Activated naive CD8-positive, alpha-beta T cell treated with anti-CD3 and anti-CD28 coated beads, Interleukin-2, amount 10 ng/mL, durations not matched to agents 7 days and 5 days (primary cell): ENCODE measurements at places on chromosomes 16 and 17. TPM values are rescaled to one million over a fixed set of nuclear protein-coding genes. Genes with fewer than 3 reads are reported as not detected.

- peaks cover 9% of the 10 kb centered on the region for H3K36me3 ChIP-seq
- H3K4me3 ChIP-seq, result no peak overlapping the region
- H3K27me3 ChIP-seq, result no peaks in the 10 kb centered on the region
- no peak for DNase-seq
Measured at GRCh38 chr17:31171701-31172100, 76.9 kb downstream of the NF1 start.

The CCDC200 gene
- total RNA-seq, result not detected

DNA sequence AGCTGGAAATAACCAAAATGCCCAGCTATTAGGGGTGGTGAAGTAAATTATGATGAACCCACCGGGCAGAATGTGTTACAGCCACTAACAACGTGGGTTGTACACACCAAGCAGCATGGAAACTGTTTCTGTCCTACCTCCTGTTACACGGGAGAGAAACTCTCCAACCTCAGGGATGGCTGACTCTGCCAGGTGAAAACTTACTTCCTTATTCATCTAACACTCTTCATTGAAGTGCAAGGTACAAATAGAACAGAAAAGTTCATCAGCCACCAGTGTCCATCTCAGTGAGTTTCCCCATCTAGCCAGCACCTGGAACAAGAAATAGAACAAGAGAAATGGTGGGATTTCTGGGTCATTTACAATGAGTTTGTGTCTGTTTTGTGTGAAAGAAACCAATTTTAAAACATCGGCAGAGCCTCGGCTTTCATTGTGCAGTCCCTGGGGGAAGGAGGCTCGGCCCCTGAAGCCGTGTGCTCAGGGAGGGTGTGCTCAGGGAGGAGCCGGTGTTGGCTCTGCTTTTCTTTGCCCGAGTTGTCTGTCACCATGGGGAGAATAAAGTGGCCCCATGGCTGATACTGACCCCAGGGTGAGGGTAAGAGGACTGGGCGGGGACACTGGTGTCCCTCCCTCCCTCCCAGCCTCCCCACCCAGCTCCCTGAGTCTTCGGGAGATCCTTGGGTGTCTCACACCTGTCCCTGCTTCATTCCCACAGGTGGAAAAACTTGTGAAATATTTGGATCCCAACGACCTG is 39.8 kb downstream of the RAB11FIP4 start:
- H3K27ac ChIP-seq, result no peak overlapping the region
- no peak overlapping the region for H3K4me3 ChIP-seq
- H3K27me3 ChIP-seq, result peaks cover 33% of the 10 kb centered on the region
- peaks cover 12% of the 10 kb centered on the region for H3K4me1 ChIP-seq
- H3K36me3 ChIP-seq, result no peaks in the 10 kb centered on the region
- DNase-seq, result no peak

DNA sequence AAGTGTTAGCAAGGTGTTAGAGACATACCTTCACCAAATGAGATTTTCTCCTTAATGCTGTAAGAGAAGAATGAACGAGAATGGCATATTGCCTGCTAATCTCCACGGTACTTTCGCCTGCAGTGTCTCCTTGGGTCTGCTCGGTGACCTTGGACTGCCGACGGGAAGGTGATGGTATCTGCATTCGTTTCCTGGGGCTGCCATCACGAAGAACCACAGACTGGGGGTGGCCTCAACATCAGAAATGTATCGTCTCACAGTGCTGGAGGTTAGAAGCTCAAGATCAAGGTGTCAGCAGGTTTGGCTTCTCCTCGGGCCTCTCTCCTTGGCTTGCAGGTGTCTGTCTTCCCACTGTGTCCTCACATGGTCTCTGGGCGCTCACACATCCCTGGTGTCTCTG is 86.3 kb upstream of the TNRC6C start:
- peaks cover 30% of the 10 kb centered on the region for H3K4me1 ChIP-seq
- peaks cover 15% of the 10 kb centered on the region for H3K36me3 ChIP-seq
- peaks cover 2% of the 10 kb centered on the region for H3K27me3 ChIP-seq
- DNase-seq, result no peak

The VTN gene
- not detected for total RNA-seq

The PIRT gene
- not detected for total RNA-seq

DNA sequence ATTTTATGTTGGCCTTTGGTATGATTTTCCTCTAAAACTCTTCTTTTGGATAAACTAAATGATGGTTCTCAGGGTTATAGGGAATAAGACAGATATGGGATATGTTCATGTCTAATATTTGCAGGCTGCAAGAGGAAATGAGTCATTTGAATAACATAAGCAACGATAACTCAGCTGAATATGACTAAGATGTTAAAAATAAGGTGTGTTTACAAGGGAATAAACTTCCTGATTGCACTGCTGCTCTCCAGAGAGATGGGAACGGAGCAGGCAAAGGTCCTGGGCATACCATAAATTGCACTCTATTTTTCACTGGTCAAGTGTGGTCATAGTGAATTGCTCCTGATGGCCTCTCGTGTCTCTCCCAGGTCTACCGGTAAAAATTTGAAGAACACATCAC is 666.2 kb downstream of the TOX3 start:
- H3K27ac ChIP-seq, result no peak overlapping the region
- no peaks in the 10 kb centered on the region for H3K4me1 ChIP-seq
- no peaks in the 10 kb centered on the region for H3K36me3 ChIP-seq
- H3K4me3 ChIP-seq, result no peak overlapping the region
- no peaks in the 10 kb centered on the region for H3K27me3 ChIP-seq

DNA sequence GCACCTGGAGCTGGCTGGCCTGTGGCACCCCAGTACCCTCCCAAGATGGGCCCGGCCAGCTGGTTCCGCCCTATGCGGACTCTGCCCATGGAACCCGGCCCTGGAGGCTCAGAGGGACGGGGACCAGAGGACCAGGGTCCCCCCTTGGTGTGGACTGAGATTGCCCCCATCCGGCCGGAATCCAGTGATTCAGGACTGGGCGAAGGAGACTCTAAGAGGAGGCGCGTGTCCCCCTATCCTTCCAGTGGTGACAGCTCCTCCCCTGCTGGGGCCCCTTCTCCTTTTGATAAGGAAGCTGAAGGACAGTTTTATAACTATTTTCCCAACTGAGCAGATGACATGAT is 12.0 kb downstream of the TBX21 start:
- H3K27me3 ChIP-seq, result no peaks in the 10 kb centered on the region
- peaks cover 42% of the 10 kb centered on the region for H3K4me1 ChIP-seq
- DNase-seq, result no peak
- peaks cover 23% of the 10 kb centered on the region for H3K36me3 ChIP-seq

DNA sequence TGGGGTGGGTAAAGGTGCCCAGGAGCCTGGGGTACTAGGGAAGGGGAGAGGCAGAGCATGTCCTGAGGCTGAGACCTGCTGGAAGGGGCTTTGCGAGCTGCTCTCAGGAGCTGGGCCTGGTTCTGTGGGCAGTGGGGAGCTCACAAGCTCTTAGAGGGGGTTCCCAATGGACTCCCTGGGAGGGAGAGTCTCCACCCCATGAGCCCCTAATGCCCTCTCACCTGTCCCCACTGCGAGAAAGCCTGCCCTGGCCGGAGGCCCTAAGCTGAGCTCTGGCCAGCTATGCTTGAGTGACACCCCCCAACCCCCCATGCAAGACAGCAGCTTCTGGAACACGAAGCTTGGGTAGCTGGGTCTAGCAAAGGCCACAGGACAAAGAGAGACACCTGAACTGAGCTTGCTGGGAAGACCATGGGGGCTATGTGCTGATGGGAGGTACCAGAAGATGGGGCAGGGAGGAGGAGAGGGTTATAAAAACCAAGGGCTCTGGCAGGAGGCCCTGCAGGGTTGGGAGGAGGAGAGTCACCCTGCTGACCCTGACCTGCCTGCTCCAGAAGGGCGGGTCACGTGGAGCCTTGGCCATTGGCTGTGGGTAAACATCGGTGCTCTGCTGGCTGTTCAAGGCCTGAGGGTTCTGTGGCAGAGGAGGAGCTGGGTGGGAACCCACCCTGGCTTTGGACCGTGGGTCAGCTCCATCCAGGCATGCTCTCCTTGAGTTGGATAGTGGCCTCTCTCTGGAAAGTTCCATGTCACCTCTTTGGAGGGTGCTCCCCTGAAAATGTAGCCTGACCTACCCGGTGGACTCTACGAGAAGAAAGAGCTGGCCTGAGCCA is 106.7 kb downstream of the RAB11FIP4 start:
- DNase-seq, result no peak
- H3K4me3 ChIP-seq, result no peak overlapping the region
- no peaks in the 10 kb centered on the region for H3K27me3 ChIP-seq
- H3K4me1 ChIP-seq, result peaks cover 44% of the 10 kb centered on the region

The EFTUD2 gene
- 109 TPM for total RNA-seq

DNA sequence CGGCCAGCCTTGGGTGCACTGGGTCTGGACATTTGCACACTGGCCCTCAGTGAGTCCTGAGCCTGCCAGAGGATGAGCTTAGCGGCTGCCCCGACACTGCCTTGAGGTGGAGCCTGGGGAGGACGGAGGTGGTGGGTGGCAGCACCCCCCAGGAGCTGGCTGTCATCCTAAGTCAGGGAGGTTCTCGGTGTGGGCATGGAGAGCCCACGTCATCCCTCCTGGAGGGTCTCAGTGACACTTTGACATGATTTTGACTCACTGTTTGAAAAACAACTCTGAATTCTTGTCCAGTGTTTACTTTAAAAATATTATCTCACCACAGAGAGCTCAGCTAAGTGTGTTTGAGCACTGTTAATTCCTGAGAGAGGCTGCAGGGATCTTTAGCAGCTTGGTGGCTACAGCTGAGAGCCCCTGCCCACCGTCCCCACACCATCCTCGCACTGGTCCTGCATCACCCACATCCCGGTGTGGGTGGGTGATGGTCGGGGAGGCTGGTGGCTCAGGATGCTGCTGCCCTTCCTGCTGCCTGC is 63.1 kb downstream of the BANP start:
- no peak for DNase-seq
- no peaks in the 10 kb centered on the region for H3K4me1 ChIP-seq
- no peaks in the 10 kb centered on the region for H3K27me3 ChIP-seq
- H3K27ac ChIP-seq, result no peak overlapping the region
- no peaks in the 10 kb centered on the region for H3K36me3 ChIP-seq

GRCh38 chr17:81258292-81258691 is 19.2 kb downstream of the NDUFAF8 start:
- no peaks in the 10 kb centered on the region for H3K27me3 ChIP-seq
- DNase-seq, result no peak
- H3K4me3 ChIP-seq, result no peak overlapping the region
